Muscle of arm (tissue), 14 donors: ENCODE measurements at places on chromosomes 12 and 14. TPM values are rescaled to one million over a fixed set of nuclear protein-coding genes. Genes with fewer than 3 reads are reported as not detected.

MGP gene
- 230 TPM for polyA plus RNA-seq

KLHL33 gene
- 1.9 TPM for polyA plus RNA-seq

TMEM132C gene
- 2.0 TPM for polyA plus RNA-seq

USP5 gene
- polyA plus RNA-seq, result 56.2 TPM

NUAK1 gene
- 10.0 TPM for polyA plus RNA-seq

TMEM229B gene
- polyA plus RNA-seq, result 0.34 TPM

HCAR3 gene
- 0.82 TPM for polyA plus RNA-seq

CCDC59 gene
- polyA plus RNA-seq, result 40.9 TPM

SOCS4 gene
- 11.3 TPM for polyA plus RNA-seq

LRTM2 gene
- polyA plus RNA-seq, result 0.14 TPM

TCTN2 gene
- 6.1 TPM for polyA plus RNA-seq

AICDA gene
- polyA plus RNA-seq, result 0.60 TPM

GDF3 gene
- not detected for polyA plus RNA-seq

KRT7 gene
- polyA plus RNA-seq, result 0.69 TPM

OVCH1 gene
- not detected for polyA plus RNA-seq

HELB gene
- polyA plus RNA-seq, result 2.1 TPM

RNASE1 gene
- polyA plus RNA-seq, result not detected

NRDE2 gene
- polyA plus RNA-seq, result 12.3 TPM

KIF5A gene
- polyA plus RNA-seq, result 0.05 TPM

SLC25A21 gene
- polyA plus RNA-seq, result 3.4 TPM

SERPINA9 gene
- not detected for polyA plus RNA-seq

PPM1A gene
- polyA plus RNA-seq, result 67.0 TPM

HVCN1 gene
- polyA plus RNA-seq, result 5.2 TPM

E2F7 gene
- polyA plus RNA-seq, result not detected

CCDC38 gene
- polyA plus RNA-seq, result 0.47 TPM

MMP17 gene
- polyA plus RNA-seq, result 3.6 TPM

PAPLN gene
- 1.0 TPM for polyA plus RNA-seq

SPTB gene
- 116 TPM for polyA plus RNA-seq

DLK1 gene
- polyA plus RNA-seq, result 1,543 TPM

PPP2R5C gene
- polyA plus RNA-seq, result 74.5 TPM

C12orf50 gene
- 0.20 TPM for polyA plus RNA-seq

FGD4 gene
- polyA plus RNA-seq, result 27.2 TPM

CELA1 gene
- polyA plus RNA-seq, result not detected

PRPH gene
- 2.9 TPM for polyA plus RNA-seq

PLEKHH1 gene
- 2.8 TPM for polyA plus RNA-seq

KLRB1 gene
- not detected for polyA plus RNA-seq

P2RX2 gene
- polyA plus RNA-seq, result not detected

SLC38A4 gene
- polyA plus RNA-seq, result 15.8 TPM

KRT71 gene
- polyA plus RNA-seq, result not detected

NGB gene
- polyA plus RNA-seq, result not detected

ZNF891 gene
- polyA plus RNA-seq, result 2.1 TPM

CEBPE gene
- polyA plus RNA-seq, result not detected

TMED8 gene
- polyA plus RNA-seq, result 4.9 TPM
